ENCODE measurements at places on chromosomes 3 and 15.
A peak's percentile ranks its signal among the peaks of the same experiment; 100 is the strongest.

DNA sequence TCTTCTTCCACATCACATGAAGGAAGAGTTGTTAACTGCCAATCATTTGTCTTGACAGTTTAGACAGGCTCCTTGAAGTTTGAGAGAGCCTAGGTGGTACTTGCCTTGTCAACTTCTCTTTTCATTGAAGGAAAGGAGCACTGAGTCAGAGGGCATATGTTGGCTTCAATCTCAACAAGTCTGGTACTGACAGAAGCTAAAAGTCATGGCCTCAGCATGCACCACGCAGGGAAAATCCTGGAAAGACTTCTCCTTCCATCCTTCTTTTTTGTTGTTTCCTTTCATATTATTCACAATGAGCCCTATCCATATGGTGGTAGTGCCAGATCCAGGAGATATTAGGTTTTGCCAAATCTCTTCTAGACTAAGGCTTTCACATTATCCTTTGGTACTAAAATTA, 1272.5 kb downstream of the ROBO1 start:
- DNase-seq, result no peak

GRCh38 chr3:72487078-72487765, 361.0 kb downstream of the SHQ1 start:
- DNase-seq, result peak; percentile 88

- no peak for DNase-seq
These were observed 3.6 kb downstream of the SLC51A start for GRCh38 chr3:196219970-196220311.

DNA sequence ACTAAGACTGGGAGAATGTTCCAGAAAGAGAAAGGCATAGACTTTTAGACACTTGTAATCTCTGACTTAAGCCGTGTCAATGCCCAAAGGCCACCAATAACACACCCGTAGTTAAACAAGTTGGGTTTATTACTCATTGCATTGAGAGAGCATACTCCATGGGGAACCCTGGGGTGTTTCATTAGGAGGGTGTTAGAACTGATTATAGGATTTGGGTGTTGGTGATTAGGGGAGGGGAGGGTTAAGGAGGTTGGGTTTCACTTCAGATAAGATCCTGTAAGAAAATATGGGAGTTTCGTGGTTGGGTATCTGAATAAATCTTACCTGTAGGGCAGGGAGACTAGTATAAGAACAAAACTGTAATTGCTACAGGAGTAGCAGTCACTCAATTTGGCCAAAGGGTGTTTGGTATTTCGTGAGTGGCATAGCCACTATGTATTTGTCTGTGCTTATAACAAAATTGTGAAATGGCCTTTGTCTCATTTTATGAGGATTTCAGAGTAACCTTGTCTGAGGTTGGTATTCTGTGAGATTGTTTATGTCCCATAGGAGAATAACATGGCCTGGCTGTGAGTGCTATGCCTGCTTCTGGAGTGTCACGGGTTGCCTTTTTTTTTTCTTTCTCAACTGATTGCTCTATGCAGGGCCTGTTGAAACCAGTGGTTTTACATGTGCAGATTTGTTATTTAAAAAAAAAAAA, 2.9 kb downstream of the HACD3 start:
- DNase-seq, result no peak

GRCh38 chr3:46089237-46090011, 62.1 kb upstream of the XCR1 start:
- DNase-seq, result peak; percentile 76

- peak; percentile 64 for DNase-seq
These were observed 221.3 kb upstream of the CDIN1 start for GRCh38 chr15:36358094-36358493.

DNA sequence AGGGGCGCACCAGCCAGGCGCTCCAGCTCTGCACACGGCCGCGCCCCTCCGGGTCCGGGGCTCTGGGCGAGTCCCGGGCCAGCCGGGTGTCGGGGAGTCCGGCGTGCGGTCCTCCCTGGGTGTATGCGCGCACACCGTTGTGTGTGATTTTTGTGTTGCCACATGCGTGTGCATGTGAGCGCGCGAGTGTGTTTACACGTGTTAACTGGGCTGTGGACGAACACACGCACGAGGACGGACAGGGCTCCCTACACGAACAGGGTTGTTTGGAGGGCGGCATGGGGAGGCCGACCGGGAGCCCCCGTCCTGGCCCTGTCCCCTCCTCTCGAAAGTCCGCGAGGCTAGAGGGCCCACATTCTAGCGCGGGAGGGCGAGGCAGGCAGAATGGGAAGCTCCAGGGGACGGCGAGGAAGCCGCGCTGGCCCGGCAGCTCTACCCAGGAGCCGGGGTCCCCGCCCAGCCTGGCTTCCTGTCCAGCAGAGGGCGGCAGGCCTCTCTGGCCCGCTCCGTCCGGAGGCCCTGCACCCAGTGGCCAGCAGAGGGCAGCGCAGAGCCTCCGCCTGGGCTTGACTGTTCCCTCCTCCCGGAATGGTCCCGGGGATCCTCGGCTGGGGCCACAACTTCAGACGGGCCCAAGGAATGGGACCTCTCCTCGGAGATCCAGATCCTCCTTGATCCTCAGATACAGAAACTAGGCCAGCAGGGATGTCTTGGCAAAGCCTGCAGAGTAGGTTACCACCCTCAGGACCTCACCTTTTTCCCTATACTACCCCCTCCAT, 611 bp upstream of the LINGO1 start:
- DNase-seq, result peak; percentile 12
